ENCODE measurements at places on chromosomes 5 and 9.

- DNase-seq, result peak; percentile 92
Observed at GRCh38 chr9:127336506-127337352, 60.2 kb upstream of the SLC2A8 start.

- no peak for DNase-seq
Observed at GRCh38 chr5:151608522-151608921, 17.4 kb upstream of the FAT2 start.

DNA sequence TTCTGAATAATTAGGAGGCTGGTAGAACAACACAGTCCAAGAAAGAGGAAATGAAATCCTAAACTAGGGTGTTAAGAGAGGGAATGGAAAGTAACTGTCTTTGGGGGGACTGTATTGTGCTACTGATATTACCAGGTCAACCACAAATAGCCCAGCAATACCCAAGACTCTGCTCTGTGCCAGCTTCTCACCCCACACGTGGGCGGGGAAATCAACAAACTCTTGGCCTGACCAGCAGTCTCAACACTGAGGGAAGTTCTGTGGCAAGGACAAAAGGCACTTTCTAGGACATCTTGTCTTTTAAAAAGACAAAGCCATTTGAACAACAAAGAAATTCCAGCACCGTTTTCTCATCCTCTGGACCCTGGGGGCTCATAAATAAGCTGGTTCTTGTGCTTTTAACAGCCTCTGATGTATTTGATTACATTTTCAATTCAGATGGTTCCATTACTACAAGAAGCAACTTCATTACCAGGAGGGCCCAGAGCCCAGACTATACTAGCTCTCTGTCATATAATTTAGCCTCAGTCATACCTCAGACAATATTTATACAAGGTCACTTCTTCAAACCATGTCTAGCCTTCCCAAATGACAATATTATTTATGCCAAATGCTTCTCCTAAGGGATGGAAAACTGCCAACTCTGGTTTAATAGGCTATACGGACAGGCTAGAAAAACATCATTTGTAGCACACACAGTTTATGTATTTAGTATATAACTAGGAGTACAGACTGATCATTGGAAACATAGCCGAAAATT lies 297.8 kb downstream of the CWC27 start:
- no peak for DNase-seq

GRCh38 chr5:175079707-175080106 lies 355.3 kb downstream of the MSX2 start:
- DNase-seq, result no peak

DNA sequence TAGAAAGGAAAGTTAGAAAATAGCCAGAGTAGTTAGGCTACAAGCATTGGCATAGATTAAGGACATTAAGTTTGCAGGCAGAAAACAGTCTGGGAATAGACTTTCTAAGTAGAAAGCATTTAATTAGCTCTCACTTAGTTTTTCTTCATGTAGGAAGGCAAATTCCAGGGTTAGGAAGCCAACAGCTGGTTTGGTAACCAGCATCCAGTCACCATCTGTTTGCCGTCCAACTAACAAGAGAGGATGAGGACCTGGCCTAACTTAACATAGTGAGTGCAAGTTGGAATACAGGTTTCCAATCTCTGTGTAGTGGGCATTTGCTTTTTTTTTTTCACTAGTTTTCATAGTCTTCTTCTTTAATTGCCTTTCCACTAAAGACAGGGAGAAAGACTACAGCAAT lies 121.7 kb upstream of the NR3C1 start:
- no peak for DNase-seq

DNA sequence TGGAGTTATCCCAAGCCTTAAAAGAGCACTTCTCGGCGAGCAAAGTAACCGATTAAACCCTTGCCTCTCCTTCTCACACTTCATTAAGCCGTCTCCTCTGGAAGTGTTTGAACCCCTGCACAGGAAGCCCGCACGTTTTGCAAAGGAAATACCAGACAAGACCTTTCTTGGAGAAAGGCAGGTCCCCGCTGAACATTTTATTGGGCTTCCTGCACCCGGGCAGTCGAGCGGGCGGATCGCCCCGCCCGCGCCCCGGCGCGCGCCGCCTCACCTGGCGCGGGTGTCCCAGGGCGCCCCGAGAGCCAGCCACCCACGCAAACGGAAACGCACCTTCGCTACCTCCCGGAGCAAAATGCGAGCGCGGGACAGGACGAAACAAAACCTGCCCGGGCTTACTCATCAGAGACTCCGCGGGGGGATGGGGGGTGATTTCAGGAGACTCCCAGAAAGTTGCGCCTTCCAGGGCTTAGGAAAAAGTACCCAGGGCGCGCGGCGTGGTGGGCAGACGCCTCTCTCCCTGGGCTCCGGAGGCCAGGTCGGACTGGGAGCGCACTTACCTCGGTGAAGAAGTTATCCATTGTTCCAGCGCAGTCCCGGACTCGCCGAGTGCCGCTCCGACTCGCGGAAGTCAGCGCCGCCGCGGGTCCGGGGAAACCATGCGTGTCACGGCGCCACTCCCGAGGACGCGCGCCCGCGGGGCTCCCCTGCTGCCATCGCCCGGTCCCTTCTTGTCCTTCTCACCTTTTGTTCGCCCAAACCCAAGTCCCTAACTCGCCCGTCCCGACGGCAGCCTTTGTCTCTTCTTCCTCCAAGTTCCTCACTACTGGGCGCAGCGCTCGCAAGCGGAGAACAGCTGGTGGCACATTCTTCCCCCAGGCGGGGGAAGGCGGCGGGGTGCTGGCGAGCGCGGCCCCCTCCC lies 598 bp downstream of the MYO10 start:
- no peak for DNase-seq

DNA sequence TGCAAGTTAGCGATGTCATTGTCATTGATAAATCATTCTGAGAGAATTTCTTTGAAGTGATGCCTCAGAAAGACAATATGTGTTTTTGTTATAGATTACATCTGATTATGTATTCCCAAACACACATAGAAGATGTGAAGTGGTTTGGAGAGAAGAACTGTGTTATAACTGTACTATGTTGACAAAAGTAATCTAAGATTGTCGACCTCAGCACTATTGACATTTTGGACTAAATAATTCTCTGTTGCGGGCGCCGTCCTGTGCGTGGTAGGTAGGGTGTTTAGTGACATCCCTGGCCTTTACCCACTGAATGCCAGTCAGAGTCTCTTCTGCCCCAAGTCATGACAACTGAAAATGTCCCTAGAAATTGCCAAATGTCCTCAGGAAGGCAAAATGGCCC lies 77.8 kb downstream of the CFAP90 start:
- DNase-seq, result no peak

DNA sequence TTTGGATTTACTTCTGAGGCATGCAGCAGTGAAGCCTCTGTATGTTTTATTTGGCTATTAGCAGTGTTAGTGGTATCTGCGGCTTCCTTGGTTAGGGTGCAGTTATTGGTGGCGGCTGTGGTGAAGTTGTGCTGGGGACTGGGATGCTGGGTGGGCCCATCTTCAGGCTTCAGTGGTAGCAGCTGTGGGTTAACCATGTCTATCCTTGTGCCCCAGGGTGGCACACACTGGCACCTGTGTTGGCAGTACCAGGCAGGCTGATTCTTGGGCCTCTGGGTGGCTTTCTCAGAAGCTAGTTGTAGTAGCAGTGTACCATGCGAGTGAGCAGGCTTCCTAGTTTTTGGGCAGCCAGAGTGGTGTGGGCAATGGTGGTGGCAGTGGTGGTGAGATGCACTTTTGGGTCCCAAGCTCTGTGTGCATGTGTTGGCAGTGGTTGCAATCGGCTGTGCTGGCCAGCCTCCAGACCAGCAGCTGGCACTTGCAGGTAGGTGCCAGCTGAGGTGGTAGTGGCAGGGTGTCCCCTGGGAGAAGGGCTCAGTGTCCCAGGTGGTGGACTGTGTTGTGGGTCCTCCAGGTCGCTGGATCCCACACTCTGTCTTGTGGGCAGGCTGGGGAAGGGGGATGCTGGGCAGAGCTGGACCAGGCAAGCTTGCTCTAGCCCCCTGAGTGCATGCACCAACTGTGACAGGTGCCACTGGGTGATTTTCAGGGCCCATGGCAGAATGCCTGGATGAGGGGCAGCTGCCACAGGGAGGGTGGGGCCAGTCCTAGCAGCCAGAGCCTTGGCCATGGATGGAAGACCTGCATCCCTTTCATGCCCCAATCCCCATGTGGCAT lies 13.6 kb downstream of the AHRR start:
- no peak for DNase-seq

GRCh38 chr5:62206150-62206829 lies 99.7 kb upstream of the KIF2A start:
- no peak for DNase-seq

- DNase-seq, result no peak
Observed at GRCh38 chr5:60700416-60700757, 421 bp upstream of the DEPDC1B start.

DNA sequence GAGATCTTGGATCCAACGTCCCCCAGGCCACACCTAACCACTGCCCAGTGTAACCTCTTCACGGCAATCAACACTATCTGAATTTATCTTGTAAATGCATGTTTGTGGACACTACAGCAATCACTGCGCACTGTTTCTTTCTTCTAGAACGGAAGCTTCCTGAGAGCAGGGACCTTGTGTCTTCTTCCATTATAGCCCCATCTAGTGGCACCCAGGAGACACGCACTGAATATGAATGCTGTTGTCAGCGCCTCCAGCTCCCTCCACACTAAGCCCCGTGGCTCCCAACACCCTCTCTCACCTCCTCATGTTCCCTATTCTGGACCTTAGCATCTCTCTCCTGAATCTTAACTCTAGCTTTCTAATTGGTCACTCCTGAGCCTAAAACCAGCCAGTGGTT lies 72.7 kb downstream of the SMIM23 start:
- DNase-seq, result no peak

- no peak for DNase-seq
Observed at GRCh38 chr9:88820055-88820454, 171.2 kb upstream of the S1PR3 start.

GRCh38 chr5:94181895-94182294 lies 436.5 kb downstream of the KIAA0825 start:
- no peak for DNase-seq

- no peak for DNase-seq
Observed at GRCh38 chr5:3382782-3383181, 212.8 kb upstream of the IRX1 start.

- no peak for DNase-seq
Observed at GRCh38 chr5:93967923-93968322, 226.5 kb upstream of the POU5F2 start.

- DNase-seq, result no peak
Observed at GRCh38 chr5:91302958-91303357, 80.2 kb downstream of the ARRDC3 start.

GRCh38 chr5:98076501-98076900 lies 697.0 kb upstream of the RGMB start:
- DNase-seq, result no peak

DNA sequence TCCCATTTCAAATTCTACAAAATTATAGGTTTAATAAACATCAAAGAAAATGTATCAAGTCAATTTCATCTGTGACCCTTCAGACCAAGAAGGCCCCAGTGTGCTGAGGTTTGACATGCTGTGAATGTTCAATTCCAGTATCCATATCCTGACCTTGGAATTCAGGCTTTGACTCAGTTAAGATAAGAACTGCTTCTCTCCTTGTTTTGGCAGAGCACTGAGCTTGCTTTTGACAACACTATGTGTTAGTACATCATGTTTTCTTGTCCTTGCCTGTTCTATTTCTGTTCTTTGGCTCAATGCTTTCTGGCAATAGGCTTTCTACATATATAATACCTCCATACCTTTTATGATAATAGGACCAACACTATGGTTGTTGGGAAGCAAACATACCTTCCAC lies 105.6 kb downstream of the PLCXD3 start:
- DNase-seq, result no peak

DNA sequence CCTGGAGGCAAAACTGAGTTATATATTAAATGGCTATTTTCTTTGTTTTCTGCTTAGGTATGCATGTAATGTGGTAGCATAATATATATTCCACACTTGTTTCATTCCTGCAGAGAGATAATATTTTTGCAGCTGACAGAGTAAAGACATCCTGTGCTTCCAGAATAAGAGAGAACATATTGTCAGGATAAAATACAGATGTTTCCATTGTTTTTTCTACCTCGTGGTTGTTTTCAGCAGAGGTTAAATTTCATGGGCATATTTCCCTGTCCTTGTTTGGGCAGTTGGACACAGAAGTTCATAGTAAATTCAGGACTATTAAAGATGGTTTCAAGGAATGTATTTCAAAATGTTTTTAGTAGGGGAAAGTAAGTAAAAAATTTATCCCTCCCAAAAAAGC lies 47.6 kb upstream of the MEGF10 start:
- no peak for DNase-seq

All from foreskin fibroblast (primary cell).